ENCODE measurements at places on chromosomes 12 and 14.
A peak's percentile ranks its signal among the peaks of the same experiment; 100 is the strongest.

GRCh38 chr12:65189028-65189718 lies 19.8 kb downstream of the LEMD3 start:
- no peak for DNase-seq

GRCh38 chr14:75486318-75486717 lies 36.0 kb upstream of the BATF start:
- no peak for DNase-seq

DNA sequence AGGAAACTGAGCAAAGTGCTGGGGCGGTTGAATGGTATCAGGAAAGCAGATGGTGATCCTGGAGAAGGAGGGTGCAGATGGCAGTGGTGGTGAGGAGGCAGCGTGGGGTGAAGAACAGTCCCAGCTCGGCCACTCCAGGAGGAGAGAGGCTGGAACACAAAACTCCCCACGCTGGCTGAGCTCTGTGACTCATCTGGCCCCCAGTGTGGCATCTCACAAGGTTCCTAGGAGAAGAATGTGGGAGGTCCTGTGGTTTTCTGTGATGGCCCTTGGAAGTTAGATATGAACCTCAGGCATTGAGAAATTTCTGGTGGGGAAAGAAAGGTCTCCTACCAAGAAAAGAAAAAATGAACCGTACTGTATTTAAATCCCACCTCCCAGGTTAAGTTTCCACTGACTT lies 8.0 kb upstream of the NRXN3 start:
- DNase-seq: no peak

DNA sequence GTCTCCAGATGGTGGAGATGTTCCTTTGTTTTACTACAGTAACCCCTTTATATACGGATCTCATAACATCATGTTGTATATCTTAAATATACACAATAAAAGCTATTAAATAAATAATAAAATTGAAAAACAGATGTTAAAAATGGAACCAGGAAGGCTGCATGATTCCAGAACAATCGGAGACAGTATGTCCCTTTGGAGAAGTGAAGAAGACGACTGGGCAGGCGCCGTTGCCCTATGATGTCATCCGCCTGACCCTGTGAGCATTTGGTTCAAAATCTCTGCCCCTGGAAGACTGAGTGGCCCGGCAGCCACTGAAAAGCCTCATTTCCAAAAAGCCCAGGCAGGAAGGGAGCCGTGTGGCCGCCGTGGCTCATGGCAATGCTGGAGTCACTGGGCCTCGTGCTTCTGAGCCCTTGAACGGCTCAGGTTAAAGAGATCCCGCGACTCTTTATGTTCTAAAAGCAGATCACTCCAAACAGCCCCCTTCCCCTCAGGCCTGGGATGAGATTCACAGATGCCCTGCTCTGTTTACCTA lies 30.8 kb downstream of the RIMBP2 start:
- no peak for DNase-seq

DNA sequence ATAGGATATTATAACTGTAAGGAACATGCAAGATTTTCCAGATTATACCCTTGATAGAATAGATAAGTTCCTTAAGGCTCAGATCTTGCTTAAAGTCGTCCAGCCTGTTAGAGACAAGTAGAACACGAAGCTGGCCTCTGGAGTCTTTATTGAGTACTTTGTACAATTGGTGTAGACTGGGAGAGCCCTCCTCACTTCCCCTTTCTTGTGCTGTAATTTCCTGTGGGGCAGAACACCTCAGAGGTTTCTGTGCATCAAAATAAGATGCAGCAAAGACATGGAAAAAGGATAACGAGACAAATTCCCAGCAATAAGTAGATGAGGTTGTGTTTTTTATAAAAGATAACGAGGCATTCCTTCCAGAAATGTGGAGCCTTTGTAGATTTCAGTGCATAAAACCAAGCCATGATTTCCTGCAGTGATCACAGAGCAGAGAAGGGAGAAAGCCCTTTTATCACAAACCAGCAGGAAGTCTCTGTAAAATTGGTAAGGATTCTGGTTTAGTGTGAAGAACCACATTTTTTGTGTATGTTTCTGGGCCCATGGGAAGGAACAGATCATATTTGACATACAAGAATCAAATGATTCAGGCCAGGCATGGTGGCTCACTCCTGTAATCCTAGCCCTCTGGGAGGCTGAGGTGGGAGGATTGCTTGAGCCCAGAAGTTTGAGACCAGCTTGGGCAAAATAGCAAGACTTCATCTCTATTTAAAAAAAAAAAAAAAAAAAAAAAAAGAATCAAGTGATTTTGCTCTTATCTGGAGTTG lies 18.0 kb downstream of the GPRC5A start:
- DNase-seq: no peak

DNA sequence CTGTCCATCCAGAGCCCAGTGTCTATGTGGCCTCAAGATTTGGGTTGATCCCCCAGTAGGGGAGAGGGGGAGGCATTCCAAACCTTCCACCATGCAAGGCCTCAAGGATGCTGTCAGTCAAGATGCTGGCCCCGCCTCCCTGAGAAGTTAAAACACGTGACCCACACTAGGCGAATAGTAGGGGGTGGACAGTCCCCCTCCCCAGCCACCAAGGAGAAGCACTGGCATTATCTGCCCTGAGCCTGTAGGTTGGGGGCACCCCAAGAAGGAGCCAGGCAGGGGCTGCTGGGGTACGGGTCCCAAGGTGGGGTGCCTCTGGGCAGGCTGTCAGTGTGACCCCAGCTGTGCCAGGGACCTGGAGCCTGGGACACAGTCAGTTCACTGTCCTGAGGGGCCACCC lies 2.3 kb downstream of the SLC25A29 start:
- DNase-seq: no peak

- DNase-seq: peak; percentile 70
Measured at GRCh38 chr12:19369691-19370148, 69.6 kb upstream of the AEBP2 start.

GRCh38 chr14:72808564-72808963 lies 85.3 kb downstream of the DPF3 start:
- no peak for DNase-seq

- DNase-seq: no peak
Measured at GRCh38 chr12:65935906-65936901, 111.9 kb downstream of the HMGA2 start.

DNA sequence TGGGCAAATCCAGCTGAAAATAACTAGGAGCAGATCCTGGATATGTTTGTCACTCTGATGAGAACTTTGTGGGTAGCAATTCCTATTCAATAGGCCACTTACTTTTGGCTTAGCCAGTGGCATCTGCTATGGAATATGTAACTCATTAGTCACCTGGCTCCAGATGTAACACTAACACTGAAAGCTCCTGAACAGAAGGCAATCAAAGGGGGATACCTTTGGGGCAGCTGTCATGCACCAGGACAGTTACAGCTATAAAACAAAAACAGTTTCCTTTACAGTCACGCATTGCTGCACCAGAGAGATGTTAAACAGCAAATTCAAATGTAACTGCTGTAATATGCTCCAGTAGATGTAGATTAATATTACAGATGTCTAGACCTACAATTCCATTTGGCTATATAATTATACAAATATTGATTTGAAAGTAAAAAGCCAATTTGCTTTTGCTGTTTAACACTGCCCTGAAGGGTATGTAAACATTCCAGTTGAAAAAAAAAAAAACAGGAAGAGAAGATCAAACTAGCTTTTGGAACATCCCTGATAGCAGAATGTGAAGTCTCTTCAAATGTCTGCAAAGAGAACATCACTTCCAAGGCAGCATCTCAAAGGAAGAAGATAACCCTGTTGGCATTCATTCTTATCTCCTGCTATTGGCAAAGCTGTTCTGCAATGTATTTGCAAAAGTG lies 18.4 kb downstream of the RACGAP1 start:
- no peak for DNase-seq

GRCh38 chr12:18261273-18261672 lies at the start of gene PIK3C2G:
Gene PIK3C2G, plus strand, starts transcription at chr12:18261518. Its CDS starts 20,564 bp downstream, at chr12:18282082.
- no peak for DNase-seq

GRCh38 chr12:122333142-122334087 lies 67.1 kb upstream of the VPS33A start:
- no peak for DNase-seq

GRCh38 chr12:62656591-62657362 lies 190.2 kb downstream of the MON2 start:
- no peak for DNase-seq

GRCh38 chr14:33764876-33765650 lies 185.8 kb downstream of the EGLN3 start:
- peak; percentile 69 for DNase-seq

Measured in left forelimb (tissue), 1 donor.